ENCODE measurements at places on chromosomes 2 and 18. TPM values are rescaled to one million over a fixed set of nuclear protein-coding genes. Genes with fewer than 3 reads are reported as not detected.

PLB1 gene
- not detected for polyA plus RNA-seq

ZNF804A gene
- 4.5 TPM for polyA plus RNA-seq

CDK15 gene
- not detected for polyA plus RNA-seq

AMER3 gene
- polyA plus RNA-seq: not detected

NGEF gene
- polyA plus RNA-seq: not detected

AFTPH gene
- 63.5 TPM for polyA plus RNA-seq

UGT1A5 gene
- polyA plus RNA-seq: not detected

TMEFF2 gene
- polyA plus RNA-seq: not detected

GPR39 gene
- polyA plus RNA-seq: not detected

DCDC2C gene
- polyA plus RNA-seq: not detected

DPP4 gene
- 1.3 TPM for polyA plus RNA-seq

IL36G gene
- polyA plus RNA-seq: not detected

VWC2L gene
- polyA plus RNA-seq: not detected

CCBE1 gene
- not detected for polyA plus RNA-seq

MEP1B gene
- polyA plus RNA-seq: 0.35 TPM

ROCK1 gene
- polyA plus RNA-seq: 41.2 TPM

TRIB2 gene
- 41.2 TPM for polyA plus RNA-seq

SLC30A3 gene
- polyA plus RNA-seq: not detected

RIT2 gene
- polyA plus RNA-seq: not detected

TIGD1 gene
- polyA plus RNA-seq: 5.3 TPM

GKN1 gene
- not detected for polyA plus RNA-seq

SCN7A gene
- polyA plus RNA-seq: not detected

DNAH7 gene
- 0.11 TPM for polyA plus RNA-seq

TUBA3D gene
- polyA plus RNA-seq: not detected

RUFY4 gene
- 0.25 TPM for polyA plus RNA-seq

GRHL1 gene
- polyA plus RNA-seq: 0.16 TPM

CYTIP gene
- polyA plus RNA-seq: 83.6 TPM

DUSP19 gene
- 0.50 TPM for polyA plus RNA-seq

DLGAP1 gene
- not detected for polyA plus RNA-seq

REG1B gene
- polyA plus RNA-seq: not detected

MTLN gene
- 112 TPM for polyA plus RNA-seq

CNGA3 gene
- polyA plus RNA-seq: not detected

HYCC2 gene
- 15.1 TPM for polyA plus RNA-seq

GATA6 gene
- not detected for polyA plus RNA-seq

PKDCC gene
- not detected for polyA plus RNA-seq

PLEKHH2 gene
- 0.46 TPM for polyA plus RNA-seq

RSAD2 gene
- 3.3 TPM for polyA plus RNA-seq

PLA2R1 gene
- not detected for polyA plus RNA-seq

All from IgD-negative memory B cell (primary cell).